ENCODE measurements at places on chromosomes 4 and X. TPM values are rescaled to one million over a fixed set of nuclear protein-coding genes. Genes with fewer than 3 reads are reported as not detected.

The CTAG2 gene
- polyA plus RNA-seq: 8.5 TPM

The ANOS1 gene
- polyA plus RNA-seq: 2.5 TPM

The SPON2 gene
- polyA plus RNA-seq: 8.7 TPM

The PNMA6F gene
- polyA plus RNA-seq: not detected
